ENCODE measurements at places on chromosomes 11 and 22.

- DNase-seq = no peak
Observed at GRCh38 chr22:30947173-30947815, 21.3 kb downstream of the MORC2 start.

DNA sequence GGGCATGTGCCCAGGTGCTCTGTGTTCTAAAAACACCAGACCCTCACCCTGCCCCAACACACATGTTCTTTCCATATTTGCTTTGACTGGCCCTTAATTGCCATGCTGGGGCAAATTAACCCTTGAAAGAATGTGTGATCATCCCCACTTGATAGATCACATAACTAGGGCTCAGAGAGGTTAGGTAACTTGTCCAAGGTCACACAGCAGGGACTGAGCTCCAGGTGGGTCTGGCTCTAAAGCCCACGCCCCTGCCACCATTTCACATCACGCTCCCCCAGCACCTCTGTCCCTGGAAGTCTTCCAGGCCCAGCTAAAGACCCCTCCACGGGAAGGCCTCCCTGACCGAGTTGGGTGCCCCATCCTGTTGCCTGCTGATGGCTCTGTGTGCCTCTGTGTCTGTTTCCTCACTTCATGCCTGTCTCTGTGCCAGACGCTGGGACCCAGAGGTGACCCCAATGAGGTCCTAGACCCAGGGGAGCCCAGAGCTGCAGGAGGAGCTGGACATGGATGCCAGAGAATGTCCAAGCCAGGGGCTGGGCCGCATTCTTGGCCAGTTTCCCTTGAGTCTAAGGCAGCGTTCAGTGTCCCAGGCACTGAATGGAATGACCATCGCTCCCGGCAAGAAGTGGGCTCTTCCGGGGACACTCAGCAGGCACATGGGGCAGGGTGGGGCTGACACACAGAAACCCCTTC lies 79.7 kb downstream of the MYO7A start:
- no peak for DNase-seq

GRCh38 chr22:34414467-34415440 lies 494.5 kb upstream of the LARGE1 start:
- no peak for DNase-seq

DNA sequence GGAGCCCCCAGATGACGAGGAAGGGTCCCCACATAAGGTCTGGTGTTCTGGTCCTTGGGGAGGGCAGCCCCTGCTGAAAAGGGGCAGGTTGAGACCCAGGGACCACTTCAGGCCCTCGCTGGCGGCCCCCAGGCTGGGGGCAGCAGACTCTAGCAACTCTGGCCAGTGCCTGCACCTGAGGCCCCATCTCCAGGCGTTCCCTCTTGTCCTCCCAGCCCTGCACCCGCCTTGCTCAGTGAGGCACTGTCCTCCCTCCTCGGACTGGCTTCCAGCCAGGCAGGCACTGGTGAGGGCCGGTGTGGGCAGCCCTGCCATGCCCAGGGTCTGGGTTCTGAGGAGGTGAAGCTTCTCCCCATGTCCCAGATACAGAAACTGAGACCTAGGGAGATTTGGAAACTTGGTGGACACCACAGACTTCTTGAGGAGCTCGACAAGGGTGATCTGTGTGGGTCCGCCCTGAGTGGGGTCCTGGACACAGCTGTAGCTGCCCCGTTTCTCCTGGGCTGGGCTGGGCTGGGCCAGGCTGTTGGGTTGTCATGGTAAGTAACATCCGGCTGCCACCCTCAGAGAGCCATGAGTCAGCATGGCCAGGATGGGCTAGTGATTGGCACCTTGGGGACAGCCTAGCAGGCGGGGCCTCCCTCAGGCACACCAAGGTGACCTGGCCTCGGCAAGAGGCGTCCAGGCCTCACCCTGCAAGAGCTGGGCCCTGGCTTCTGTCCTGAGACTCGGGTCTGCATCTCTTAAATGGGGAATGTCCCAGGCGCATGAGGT lies 11.1 kb upstream of the PHLDA2 start:
- DNase-seq = no peak

- no peak for DNase-seq
Observed at GRCh38 chr11:43718373-43718772, 37.8 kb downstream of the HSD17B12 start.

Data from stimulated activated CD8-positive, alpha-beta memory T cell treated with anti-CD3 and anti-CD28 coated beads, Interleukin-7, amount 100 ng/mL, for 1 hour (primary cell).